ENCODE measurements at places on chromosomes 6 and 20.

DNA sequence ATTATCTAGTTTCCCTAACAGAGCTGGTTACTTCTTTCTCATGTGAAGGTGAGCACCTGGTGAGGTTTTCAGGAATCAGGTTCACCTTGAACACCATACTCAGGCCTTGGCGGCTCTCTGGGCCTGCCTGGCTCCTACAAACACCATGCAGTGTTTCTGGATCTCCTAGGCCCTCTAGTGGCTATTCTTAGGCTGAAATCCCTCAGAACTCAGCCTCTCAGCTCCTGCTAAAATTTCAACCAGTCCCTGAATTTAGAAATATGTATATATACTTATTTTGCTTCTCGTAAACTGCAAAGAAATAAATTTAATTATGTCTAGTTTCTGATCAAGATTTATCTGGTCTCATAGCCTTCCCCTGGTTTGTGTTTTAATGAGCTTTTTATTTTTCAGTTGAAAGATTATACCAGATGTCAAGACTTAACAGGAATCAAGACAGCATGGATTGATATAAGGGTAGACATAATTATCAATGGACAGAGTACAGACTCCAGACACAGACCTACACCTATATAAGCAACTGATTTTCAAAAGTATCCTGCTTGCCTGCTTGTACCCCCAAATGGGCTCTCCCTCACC lies 55.9 kb downstream of the ANKEF1 start:
- DNase-seq = peak; percentile 41

DNA sequence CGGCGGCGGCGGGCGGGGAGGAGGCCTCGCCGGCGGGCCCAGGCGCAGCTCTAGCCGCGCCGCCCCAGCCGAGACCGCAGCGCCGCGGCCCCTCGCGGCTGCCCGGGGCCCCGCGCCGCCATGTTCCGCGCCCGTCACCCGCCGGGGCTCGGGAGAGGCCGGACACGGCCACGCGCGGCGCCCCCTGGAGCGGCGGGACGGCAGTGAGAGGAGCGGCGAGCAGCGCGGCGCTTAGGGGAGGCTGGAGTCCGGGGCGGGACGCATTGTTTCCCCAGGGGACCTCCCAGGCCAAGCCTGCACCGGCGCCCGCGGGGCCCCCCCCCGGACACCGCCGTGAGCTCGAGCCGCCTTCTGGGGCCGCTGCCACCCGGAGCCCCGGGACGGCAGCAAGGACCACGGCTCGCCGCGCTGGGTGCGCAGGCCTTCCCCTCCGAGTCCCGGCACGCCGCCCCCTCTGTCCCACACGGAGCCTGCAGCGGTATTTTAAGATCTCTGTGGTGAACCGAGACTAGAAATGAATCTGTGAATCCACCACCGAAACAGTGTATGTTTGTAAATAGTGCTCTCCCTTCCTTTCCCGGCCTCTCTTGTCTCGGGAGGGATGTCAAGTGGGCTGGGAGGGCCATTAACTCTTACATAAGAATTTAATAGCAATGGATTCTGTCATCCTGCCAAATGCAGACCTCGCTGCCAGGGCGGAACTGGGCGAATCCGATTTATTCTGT lies 424 bp upstream of the KIF13A start:
- DNase-seq = peak; percentile 17

- DNase-seq = no peak
Observed at GRCh38 chr6:112622036-112622435, 274.9 kb downstream of the RFPL4B start.

GRCh38 chr6:73579389-73579788 lies 58.6 kb upstream of the EEF1A1 start:
- DNase-seq = no peak

GRCh38 chr20:12219798-12220197 lies 302.1 kb downstream of the BTBD3 start:
- DNase-seq = no peak

DNA sequence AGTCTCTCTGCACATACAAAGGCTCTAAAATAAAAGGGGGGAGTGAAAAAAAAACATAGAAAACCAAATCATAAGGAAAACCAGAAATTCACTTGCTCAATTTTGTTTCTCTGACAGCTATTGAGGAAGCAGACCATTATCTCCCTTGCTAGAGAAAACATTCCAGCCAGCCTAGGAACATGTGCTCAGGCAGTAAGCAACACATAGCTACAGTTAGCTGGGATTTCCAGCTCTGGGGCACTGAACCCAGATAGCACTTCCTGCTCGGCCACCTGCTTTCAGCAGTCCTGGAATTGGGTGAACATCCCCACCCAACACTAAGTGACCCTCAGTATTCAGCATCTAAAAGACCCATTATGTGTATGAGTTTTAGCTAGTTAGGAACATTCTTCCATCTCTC lies 61.3 kb downstream of the TNFRSF21 start:
- no peak for DNase-seq

GRCh38 chr6:137801352-137802114 lies 65.5 kb upstream of the TNFAIP3 start:
- no peak for DNase-seq

DNA sequence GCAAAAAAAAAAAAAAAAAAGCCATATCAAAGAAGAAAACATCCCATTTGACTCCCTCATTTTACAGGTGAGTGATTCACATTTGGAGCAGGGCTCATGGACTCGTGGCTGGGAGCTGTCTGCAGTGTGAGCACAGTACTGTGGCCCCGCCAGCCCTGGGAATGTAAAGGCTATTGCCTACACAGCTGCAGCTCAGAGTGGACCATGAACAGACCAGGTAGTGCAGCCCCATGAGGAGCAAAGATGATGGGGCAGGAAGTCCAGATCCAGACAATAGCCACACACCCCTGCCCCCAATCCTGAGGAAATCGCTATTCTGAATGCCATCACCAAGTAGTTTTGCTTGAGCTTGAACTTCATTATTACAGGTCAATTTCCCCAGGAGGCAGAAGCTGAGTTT lies 55.4 kb downstream of the LINC00237 start:
- no peak for DNase-seq

All from CD4-positive, alpha-beta T cell treated with Interleukin-12 subunit alpha and Interleukin-12 subunit beta, for 1 hour (primary cell).